ENCODE measurements at places on chromosomes 16 and 17. TPM values are rescaled to one million over a fixed set of nuclear protein-coding genes. Genes with fewer than 3 reads are reported as not detected.

The PMFBP1 gene
- total RNA-seq, result 1.2 TPM

The KRT33A gene
- total RNA-seq, result not detected

The ZNF18 gene
- 9.9 TPM for total RNA-seq

The HS3ST3B1 gene
- total RNA-seq, result 14.4 TPM

The SLC5A11 gene
- total RNA-seq, result 0.36 TPM

The PRCD gene
- total RNA-seq, result 2.1 TPM

The RAC3 gene
- total RNA-seq, result 177 TPM

DNA sequence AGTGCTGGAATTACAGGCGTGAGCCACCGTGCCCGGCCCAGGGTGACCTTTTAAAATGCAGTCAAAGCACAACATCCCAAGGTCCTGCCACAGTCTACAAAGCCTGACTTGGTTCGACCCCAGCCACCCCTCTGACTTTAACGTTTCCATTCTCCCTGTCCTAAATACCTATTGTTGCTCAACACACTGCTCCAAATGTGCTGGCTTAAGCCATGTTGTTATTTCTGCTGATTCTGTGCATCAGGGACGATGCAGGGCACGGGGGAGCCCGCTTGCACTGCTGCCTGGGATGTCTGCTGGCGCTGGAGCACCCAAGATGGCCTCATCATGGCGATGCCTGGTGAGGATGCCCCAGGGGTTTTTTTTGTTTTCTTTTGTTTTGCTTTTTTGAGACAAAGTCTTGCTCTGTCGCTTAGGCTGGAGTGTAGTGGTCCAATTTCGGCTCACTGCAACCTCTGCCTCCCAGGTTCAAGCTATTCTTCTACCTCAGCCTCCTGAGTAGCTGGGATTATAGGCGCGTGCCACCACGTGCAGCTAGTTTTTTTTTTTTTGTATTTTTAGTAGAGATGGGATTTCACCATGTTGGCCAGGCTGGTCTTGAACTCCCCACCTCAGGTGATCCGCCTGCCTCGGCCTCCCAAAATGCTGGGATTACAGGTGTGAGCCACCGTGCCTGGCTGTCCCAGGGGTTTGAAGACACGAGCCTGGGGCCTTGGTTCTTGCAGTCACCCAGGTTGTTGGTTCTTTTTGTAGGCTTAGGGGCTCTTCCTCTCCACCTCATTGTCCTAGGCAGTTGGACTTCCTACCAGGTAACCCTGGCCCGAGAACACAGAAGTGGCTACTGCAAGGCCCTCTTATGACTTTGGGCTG is 22.9 kb downstream of the TMC7 start:
- H3K36me3 ChIP-seq, result no peaks in the 10 kb centered on the region
- H3K27ac ChIP-seq, result no peak overlapping the region
- H3K4me3 ChIP-seq, result no peak overlapping the region
- H3K27me3 ChIP-seq, result no peaks in the 10 kb centered on the region
- peaks cover 3% of the 10 kb centered on the region for H3K4me1 ChIP-seq

DNA sequence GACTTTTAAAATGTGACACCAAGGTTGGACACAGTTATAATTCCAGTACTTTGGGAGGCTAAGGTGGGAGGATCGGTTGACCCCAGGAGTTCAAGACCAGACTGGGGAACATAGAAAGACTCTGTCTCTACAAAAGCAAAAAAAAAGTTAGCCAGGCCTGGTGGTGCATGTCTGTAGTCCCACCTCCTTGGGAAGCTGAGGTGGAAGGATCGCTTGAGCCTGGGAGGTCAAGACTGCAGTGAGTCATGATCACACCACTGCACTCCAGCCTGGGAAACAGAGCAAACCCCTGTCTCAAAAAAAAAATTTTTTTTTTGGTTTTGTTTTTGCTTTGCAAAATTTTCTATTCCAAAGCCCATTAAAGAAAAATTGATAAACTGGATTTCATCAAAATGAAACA is 281.4 kb downstream of the BCAS3 start:
- H3K4me3 ChIP-seq, result no peak overlapping the region
- H3K4me1 ChIP-seq, result no peaks in the 10 kb centered on the region
- no peak for DNase-seq

GRCh38 chr17:73096866-73097265 is 4.4 kb upstream of the SLC39A11 start:
- H3K4me1 ChIP-seq, result peaks cover 3% of the 10 kb centered on the region
- no peak for DNase-seq
- 0 out of 2 replicates have a peak, but pooled peaks cover 2% of the 10 kb centered on the region for H3K27me3 ChIP-seq
- no peak overlapping the region for H3K4me3 ChIP-seq
- no peak overlapping the region for H3K27ac ChIP-seq

DNA sequence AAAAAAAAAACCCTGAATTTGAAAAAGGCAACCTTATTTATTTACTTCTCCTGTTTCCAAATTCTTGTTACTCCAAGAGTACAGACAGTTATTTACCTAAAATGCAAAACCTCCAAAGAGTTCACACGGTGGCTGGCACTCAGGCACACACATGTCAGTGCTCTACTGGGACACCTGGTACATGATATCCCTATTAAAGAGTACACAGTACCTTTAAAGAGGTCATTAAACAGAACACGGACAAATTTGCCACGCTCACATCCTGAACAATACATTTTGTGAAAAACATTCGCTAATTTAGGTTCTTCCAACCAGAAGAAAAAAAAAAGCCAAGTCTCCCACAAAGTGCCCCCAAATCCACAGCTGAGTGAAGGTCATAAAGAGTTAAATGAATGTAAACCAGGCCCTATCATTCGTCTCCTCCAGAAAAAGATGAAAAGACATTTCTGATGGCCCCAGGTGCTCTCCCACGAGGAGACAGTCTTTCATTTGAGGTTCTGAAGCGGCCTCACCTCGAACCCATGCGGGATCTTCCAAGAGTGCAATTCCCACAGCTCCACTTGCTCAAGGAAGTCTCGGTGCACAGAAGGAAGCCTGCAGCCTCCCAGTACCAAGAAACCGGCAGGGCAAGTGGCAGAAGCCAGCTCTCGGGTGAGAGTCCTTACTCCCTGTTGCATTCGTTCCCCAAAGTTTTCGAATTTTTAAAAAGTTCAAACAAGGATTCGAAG is 993 bp downstream of the ERN1 start:
- DNase-seq, result no peak
- no peaks in the 10 kb centered on the region for H3K27me3 ChIP-seq
- H3K27ac ChIP-seq, result no peak overlapping the region
- no peaks in the 10 kb centered on the region for H3K36me3 ChIP-seq

Data from H1 (cell line).